Neural crest cell (in vitro differentiated cells): ENCODE measurements at places on chromosomes 4 and X.

GRCh38 chr4:180823108-180823507 is 1420.1 kb upstream of the TENM3 start:
- no peak for DNase-seq

DNA sequence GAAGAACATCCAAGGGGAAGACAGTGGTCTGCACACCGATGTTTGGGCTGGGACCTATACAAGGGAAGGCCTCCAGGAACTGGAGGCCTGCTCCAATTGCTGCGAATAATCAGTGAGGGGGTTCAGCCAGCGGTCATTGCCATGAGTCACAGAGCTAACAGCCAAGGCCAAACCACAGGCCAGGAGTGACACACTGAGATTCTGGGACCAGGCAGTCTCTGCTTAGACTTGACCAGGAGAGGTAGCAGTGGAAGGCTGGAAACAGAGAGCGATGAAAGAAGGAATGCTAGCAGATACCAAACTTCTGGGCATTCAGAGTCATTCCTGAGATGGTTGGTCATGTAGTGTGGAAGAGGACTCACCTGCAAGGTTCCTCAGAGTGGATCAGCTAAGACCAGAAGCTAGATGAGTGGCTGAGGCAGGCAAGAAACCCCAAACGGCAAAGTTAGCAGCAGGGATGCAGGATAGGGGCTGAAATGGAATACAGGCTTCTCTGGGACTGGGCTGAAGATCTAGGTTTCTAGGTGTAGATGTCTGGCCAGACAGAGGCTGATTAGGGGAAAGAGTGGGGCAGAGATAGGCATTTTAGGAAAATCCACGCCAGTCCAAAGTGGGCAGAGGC is 54.7 kb downstream of the CNGA2 start:
- DNase-seq: no peak

GRCh38 chr4:15231265-15232091 is 196.4 kb upstream of the C1QTNF7 start:
- peak; percentile 71 for DNase-seq

DNA sequence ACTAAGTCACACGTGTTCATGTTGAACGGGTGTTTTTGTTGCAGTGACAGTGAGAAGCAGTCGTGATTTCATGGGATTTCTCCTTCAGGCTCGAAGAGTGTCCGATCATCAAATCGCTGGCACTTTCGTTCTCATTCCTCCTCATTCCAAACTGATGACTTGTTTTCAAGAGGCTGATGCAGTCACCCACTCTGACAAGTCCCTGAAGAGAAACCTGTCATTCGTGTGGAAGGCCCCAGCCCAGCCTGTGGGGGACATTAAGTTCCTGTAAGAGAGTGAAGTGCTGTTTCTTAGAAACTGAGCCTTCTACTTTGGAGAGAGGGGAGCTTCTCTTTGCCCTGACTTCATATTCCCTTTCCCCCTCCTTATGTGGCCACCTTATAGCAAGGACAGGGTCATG is 8.0 kb downstream of the REELD1 start:
- no peak for DNase-seq

- no peak for DNase-seq
Observed at GRCh38 chr4:37054531-37055077, 189.9 kb upstream of the NWD2 start.

DNA sequence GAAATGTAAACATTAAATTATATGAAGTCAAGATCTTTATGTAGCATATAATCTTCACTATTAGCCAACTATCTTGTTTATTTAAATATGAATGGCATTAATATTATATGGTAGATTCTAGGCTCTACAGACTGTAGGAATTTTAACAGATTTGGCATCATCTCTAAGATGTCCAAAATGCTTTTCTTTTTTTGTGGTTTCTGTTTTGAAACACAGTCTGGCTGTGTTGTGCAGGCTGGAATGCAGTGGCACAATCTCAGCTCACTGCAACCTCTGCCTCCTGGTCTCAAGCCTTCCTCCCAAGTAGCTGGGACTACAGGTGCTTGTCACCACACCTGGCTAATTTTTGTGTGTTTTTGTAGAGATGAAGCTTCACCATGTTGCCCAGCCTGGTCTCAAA is 76.2 kb downstream of the ELOVL6 start:
- DNase-seq: no peak

- no peak for DNase-seq
Observed at GRCh38 chr4:125187226-125188176, 127.3 kb upstream of the FAT4 start.

GRCh38 chrX:2831471-2832228 is 2.9 kb downstream of the GYG2 start:
- no peak for DNase-seq

GRCh38 chr4:125666635-125667034 is 351.9 kb downstream of the FAT4 start:
- DNase-seq: no peak

GRCh38 chr4:80008971-80009370 is 64.1 kb downstream of the ANTXR2 start:
- DNase-seq: no peak

- DNase-seq: no peak
Observed at GRCh38 chr4:28921886-28922285, 1798.3 kb upstream of the PCDH7 start.

DNA sequence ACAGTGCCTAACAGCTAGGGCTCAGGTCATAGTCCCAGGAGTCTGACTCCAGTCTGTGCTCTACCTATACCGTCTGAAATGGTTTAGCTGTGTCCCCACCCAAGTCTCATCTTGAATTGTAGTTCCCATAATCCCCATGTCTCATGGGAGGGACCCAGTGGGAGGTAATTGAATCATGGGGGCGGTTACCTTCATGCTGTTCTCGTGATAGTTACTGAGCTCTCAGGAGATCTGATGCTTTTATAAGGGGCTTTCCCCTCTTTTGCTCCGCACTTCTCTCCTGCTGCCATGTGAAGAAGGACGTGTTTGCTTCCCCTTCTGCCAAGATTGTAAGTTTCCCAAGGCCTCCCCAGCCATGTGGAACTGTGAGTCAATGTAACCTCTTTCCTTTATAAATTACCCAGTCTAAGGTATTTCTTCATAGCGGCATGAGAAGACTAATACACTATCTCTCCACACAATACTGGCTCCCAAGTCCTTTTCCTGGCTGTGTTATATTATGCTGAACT is 110.8 kb downstream of the AFAP1 start:
- DNase-seq: no peak

GRCh38 chr4:94453391-94453963 is 1.7 kb downstream of the PDLIM5 start:
- no peak for DNase-seq

- no peak for DNase-seq
Observed at GRCh38 chrX:1592470-1593142, 1.2 kb downstream of the AKAP17A start.
